Activated CD4-positive, alpha-beta T cell treated with anti-CD3 and anti-CD28 coated beads for 1 hour (primary cell): ENCODE measurements at places on chromosomes 1 and 21.
A peak's percentile ranks its signal among the peaks of the same experiment; 100 is the strongest.

GRCh38 chr21:20883408-20883800, 114.8 kb upstream of the NCAM2 start:
- DNase-seq: no peak

GRCh38 chr1:209229494-209230061, 353.9 kb upstream of the CAMK1G start:
- no peak for DNase-seq

GRCh38 chr1:234499119-234499942, 20.4 kb upstream of the TARBP1 start:
- DNase-seq: peak; percentile 77

DNA sequence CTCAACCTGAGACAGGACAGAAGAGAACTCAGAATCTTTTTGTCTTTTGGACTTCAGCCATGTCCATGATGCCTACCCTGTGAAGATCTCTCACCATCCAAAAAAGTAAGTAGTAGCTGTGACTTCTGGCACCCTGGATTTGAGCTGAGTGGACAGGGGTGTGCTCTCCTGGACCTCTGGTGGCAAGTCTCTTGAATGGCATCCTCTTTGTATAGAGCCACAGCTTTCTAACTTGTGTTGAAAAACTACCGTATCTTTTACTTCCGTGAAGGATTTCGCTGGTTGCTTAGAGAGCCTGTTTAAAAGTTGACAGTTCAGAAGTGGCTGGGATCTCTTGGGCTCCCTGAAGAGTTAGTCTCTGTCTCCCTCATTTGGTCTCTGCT, 1.8 kb downstream of the MFN2 start:
- no peak for DNase-seq

GRCh38 chr1:211484755-211485479, 7.0 kb downstream of the RD3 start:
- DNase-seq: no peak

DNA sequence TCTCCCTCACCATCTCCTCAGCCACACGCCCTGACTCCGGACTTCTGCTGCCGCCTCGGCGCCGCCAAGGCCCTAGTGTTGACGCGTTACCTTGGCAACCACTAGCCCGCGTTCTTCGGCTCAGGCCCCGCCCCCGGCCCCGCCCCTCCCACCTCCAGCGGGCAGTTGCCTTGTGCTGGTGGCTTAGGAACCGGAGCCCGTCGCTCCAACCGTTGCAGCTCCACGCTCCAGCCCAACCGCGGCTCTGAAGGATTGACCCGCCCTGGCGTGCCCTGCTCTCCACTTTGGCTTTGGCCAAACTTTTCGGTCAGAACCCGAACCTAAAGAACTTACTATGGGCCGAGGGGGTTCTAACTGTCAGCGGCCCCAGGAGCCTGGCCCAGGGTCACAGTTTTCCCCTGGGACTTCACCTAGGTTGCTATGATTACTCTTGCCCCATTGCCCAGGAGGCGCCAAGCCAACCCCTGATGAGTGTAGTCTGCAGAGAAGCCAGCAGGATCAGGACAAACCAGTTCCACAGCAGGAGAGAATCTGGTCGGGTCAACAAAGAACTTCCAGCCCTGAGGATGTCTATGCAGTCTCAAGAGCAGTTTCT, at the start of gene CFAP45:
CFAP45 (minus strand) TSS at position 80 of the 595 bp plus-strand sequence; CDS start at position 13, 67 bp downstream.
- no peak for DNase-seq

- DNase-seq: no peak
Measured at GRCh38 chr21:46155514-46156377, at the start of gene FTCD. FTCD (minus strand) TSS chr21:46155579; CDS start chr21:46155523, 56 bp downstream.

GRCh38 chr1:115229016-115229415, 109.0 kb downstream of the NGF start:
- no peak for DNase-seq

GRCh38 chr1:92543131-92544055, 56.7 kb upstream of the GFI1 start:
- DNase-seq: no peak

DNA sequence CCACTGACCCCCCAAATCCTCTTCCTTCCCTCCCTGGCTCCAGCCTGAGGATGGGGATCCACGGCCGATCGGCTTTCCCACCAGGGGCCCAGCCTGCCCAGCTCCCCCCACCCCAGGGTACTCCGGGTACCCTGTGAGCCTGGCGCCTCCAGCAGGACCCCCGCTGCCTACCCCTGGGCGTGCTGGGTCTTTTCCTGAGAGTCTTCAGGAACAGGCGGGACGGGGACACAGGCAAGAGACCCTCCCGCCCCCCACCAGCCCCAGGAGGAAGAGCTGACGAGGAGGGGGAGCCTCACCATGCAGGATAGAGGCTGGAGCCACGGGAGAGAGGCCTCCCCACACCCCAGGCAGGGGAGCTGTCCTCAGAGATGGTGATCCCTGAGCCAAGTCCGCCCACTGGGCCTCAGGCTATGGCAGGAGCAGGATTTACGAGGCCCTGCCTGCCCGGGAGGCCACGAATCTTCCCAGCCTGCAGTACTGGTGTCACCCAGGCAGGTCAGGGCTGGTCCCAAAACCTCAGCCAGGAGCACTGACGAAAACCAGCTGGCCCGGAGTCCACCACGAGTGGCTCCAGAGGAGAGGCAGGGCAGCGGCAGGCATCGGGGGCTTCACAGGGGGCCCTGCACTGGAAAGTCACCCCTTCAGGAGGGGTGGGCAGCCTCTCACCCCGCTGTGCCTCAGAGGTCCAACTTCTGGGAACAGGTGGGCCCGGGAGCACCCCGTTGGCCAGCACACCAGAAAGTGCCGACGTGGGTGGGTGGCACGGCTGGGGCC, 58.0 kb downstream of the MEGF6 start:
- DNase-seq: no peak

DNA sequence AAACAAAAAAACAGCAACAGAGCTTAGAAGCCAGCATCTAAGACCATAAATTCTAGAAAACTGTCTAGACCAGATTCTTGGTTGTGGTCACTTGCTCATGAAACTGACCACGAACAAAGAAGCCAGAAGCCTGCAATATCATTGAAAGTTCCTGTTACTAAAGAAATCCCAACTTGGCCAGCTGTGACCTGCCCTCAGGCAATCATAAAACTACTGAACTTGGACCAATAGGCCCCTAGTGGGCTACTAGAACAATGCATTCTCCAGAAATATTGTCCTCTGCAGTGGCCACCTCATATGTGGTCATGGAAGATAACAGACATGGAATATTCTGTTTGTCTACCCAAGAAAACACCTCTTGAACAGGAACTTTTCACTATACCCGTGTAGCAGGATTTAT, 87.7 kb downstream of the SPATA17 start:
- no peak for DNase-seq

- no peak for DNase-seq
Measured at GRCh38 chr1:228830185-228830953, 95.1 kb downstream of the RHOU start.

DNA sequence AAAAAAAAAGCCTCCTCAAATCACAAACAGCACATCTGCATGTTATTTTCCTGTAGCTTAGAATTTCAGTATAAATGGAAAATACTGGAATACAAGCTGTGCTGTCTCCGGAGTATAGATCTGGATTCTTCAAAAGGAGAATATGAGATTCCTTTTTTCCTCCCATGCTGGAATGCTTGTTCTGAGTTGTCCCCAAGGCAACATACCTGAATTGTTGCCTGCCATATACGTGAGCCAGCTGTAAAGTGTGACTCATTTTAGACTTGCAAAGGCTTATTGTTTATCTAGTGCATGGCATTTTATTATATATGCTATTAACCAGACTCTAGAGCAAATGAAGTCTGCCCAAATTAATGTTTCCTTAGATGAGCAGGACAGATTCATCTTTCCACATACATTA, 95.0 kb upstream of the C1orf105 start:
- no peak for DNase-seq

DNA sequence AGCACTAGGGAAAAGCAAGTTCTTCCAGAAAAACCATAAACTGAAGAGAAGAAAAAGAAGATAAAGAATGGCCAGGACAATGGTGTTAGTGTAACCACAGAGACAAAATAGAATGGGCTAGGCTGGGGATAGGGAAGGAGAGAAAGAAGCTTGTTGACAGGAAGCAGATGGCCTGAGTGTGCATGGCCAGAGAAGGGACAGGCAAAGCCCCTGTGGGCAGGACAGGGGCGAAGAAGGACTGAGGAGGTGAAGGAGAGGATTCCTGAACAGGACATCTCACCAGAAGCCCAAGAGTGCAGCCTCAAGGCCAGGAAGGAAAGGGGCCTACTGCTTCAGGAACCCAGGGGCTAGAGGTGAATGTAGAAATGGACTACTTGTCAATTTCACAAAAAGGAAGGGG, 29.3 kb downstream of the IQGAP3 start:
- no peak for DNase-seq

DNA sequence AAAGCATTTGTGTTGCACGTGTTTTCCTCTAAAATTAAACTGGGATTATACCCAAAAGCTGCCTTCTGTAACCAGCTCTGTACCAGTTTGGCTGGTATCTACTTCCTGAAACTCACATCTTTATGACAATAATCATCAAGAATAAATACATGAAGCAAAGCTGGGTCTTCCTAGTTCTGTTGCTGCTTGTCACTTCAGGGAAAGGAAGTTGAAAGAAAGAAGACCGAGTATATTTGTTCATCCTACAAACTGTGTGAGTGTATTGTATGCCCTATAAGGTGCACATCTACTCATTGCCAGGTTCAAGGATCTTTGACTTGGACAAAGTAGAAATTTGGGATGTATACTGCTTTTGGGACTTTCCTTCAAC, 29.1 kb upstream of the IFNGR2 start:
- DNase-seq: no peak

- DNase-seq: no peak
Measured at GRCh38 chr1:172252958-172253357, 167.5 kb upstream of the C1orf105 start.

- no peak for DNase-seq
Measured at GRCh38 chr1:114208106-114208505, 54.4 kb upstream of the SYT6 start.

GRCh38 chr1:235047331-235047871, 81.2 kb downstream of the TOMM20 start:
- DNase-seq: no peak

- DNase-seq: no peak
Measured at GRCh38 chr1:39127513-39127912, 77.0 kb upstream of the MACF1 start.

- DNase-seq: no peak
Measured at GRCh38 chr1:19309123-19309813, 2.7 kb downstream of the AKR7A2 start.
